ENCODE measurements at places on chromosomes 4 and X.

DNA sequence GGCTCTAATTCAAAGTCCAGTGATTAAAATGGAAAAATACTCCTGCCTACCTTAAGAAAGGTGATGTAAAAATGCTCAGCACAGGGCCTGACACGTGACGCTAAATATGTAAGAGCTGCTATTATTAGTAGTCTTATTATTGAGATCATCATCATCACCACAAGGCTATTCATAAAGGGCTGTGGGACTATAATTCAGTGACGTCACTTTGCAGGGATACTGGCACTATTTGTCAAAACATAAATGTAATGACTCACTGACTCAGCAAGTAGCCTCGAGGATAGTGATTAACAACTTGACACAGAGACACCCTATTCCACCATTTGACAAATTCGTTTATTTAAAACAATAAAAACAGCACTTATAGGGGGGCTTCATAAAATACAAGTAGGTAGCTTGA, 258.9 kb downstream of the SPANXN1 start:
- DNase-seq = no peak

DNA sequence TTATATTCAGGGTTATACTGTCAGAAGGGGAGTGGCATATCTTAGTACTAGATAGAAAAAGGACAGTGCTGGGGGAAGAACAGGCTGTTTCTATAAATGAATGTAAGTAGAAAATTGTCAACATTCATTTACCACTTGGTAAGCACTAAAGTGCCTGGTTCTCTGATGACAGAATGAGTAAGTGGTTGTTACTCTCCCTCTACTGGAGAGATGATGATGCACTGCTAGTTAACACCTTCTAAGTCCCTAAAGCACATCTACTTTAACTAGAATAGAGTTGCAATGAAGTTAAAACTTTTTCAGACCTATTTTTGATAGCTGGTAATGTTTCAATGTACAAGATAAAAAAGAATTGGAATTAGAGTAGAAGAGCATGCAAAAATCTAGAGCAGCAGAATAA, 214.5 kb downstream of the KLHL4 start:
- no peak for DNase-seq

GRCh38 chr4:83231620-83232076, 53.0 kb downstream of the COQ2 start:
- peak; percentile 32 for DNase-seq

DNA sequence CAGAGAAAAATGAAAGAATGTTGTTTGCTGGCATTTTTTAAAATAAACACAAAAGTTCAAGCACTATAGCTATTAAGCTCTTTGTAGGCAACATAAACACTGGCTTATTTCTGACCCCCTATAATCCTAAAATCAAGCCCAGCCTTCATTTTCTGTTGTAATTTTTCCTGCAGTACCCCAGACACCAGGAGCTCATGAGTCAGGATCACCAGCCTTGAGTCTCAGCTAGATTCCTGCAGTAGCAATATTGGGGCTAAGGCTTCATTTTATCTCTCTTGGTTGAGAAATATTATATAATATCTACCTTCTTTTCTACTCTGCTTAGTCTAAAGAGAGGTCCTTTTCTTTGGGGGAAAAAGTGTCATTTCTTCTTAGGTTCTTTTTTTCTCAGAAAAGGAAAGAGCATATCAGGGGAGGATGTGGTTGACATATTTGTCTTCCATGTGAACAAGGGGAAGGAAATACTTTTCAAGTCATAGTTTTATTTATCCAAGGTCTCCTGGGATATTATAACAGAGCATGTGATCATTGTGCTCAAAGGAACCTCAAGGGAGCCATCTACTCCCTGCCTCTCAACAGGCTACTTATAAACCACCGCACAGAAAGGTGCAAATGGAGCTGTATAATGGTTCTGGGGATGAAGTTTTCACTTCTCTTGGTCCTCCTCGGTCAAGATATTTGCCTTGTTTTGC, 678.3 kb upstream of the NR3C2 start:
- DNase-seq = no peak

DNA sequence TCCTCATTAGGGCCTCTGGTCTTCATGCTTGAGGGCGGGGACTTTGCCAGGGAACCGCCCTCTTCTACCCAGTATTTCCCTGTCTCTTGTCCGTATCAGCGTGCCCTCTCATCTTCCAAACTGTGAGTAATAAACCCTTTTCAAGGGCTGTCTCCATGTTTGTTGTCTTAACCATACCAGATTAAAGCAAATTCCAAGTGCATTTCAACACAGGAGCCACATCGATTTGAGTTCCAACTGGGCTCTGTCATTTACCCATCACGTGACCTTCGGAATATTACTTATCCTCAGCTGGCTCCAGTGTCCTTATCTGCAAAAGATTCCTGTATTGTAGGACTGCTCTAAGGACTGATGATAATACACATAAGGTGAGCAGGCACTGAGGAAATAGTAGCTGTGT, 6.4 kb upstream of the PHEX start:
- no peak for DNase-seq

GRCh38 chr4:48337731-48338130, 3.6 kb upstream of the SLAIN2 start:
- DNase-seq = no peak

GRCh38 chr4:78525559-78525958, 26.0 kb upstream of the ANXA3 start:
- no peak for DNase-seq

All from stimulated activated CD4-positive, alpha-beta T cell treated with anti-CD3 and anti-CD28 coated beads, Interleukin-1b, Interleukin-23, amount 100 ng/mL, for 48 hours (primary cell).